ENCODE measurements at places on chromosomes 7 and 10. TPM values are rescaled to one million over a fixed set of nuclear protein-coding genes. Genes with fewer than 3 reads are reported as not detected.

IFT22 gene
- 26.6 TPM for polyA plus RNA-seq

DNA sequence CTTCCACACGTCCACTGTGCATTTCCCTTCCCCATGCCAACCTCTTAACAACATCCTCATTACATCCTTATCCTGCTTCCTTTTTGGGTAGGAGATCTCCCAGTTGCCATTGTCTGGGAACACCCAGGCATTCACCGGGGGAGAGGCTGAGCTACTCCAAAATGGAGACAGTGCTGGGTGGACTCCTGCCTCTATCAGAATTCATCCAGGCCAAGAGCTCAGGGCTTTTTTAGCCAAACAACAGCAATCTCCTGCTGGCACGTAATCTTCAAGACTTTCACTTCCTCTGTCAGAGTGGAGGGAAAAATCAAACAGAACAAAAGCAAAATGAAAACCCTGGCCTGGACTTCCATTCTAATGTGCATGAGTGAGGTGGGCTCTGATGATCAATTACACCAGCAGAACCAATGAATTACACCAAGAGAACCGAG, 245.0 kb downstream of the PRPF18 start:
- DNase-seq = no peak

DNA sequence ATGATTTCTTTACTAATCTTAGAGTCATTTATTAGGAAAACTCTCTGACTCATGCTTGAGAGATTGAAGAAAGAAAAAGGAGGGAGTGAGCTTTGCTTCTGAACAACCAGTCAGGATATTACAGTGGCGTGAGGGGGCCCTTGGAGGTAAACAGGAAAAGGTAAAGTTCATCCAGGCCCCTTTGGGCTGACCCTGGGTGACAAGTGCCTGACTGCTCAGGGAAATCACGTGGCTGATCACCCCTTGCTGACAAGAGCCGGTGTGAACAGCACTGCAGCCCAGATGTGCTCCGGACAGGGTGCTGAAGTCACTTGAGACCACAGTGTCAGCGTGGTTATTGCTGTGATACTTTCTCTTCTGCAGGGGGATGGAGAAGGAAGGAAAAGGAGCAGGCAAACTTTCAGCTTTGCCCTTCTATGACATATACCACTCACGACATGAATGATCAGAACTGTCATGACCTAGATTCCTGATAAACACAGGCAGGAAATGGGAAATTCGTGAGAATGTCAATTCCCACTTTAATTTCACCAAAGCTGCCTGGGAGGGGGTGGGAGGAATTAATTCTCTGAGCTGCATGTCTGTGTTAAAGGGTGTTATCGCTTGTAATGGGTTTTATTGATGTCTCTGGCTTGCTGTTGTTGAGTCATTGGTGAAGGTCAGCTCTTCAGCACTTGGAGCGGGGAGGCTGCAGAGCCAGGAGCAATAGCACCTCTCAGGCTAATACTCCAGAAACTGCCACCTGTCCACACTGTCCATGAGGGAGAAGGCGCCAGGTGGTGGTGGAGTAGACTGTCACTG, 139.8 kb upstream of the AOAH start:
- DNase-seq = no peak

DNA sequence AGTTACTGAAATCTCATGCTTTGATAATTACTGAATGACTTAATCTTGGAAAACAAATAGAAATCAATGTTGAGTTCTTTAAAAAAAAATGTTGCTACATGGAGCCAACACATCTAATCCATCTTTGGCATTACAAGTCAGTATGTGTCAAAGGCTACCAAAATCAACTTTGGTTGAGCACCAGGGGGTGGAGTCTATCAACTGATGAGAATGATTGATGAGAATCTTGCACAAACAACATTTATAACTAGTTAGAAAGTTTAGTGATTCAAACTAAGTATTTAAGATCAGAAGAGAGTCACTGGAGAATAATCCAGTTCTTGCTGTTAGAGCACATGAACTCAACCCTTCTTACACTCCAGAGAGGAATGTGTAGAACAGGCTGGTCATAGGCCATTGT, 70.5 kb upstream of the LRRC17 start:
- DNase-seq = no peak

DNA sequence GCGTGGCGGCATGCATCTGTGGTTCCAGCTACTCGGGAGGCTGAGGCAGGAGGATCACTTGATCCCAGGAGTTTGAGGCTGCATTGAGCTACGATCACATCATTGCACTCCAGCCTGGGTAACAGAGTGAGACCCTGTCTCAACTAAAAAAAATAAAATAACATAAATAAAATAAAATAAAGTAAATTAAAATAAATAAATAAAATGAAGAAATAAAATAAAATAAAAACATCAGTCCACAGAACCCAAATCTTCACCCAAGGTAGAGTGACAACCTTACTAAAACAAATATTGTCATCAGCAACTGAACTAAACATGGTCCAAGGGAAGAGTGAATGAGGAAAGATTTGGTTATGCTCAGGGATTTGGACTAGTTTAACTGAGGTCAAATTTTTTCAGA, 24.8 kb upstream of the OCM2 start:
- no peak for DNase-seq

DNA sequence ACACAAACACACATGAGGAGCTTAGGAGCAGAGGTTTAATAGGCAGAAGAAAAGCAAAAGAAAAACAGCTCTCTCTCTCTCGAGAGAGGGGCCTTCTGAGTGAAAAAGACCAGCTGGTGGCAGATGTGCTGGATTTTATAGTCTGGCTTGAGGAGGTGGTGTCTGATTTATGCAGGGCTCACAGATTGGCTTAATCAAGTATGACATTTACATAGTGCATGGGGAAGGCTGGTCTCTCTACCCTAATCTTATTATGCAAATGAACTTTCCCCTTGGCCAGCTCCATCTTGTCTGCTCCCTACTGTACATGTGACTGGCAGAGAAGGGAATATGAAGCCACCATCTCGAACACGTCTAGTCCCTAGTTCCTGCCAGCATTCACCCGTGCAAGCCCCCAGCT, 219.5 kb upstream of the ZNF804B start:
- DNase-seq = no peak

Data from hindlimb muscle (tissue), 1 donor.